ENCODE measurements at places on chromosomes 5 and 9.
A peak's percentile ranks its signal among the peaks of the same experiment; 100 is the strongest.

DNA sequence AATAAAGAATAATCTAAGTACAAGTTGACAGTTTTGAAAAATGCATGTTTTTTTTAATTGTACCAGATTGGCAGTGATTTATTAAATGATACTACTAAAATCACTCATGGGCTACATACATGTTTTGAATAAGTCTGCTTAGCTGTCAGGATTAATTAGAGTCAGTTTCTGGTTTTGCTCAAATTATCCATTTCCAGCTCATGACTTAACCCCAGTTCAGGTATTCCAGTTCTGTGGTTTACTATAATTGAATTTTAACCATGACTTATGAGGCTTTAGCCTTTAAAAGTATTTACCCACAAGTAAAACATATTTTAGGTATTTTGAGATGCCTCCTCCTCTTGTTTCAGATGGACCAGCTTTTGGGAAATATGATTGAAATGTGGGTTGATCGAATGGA, 17.8 kb upstream of the LRRC70 start:
- DNase-seq: no peak

DNA sequence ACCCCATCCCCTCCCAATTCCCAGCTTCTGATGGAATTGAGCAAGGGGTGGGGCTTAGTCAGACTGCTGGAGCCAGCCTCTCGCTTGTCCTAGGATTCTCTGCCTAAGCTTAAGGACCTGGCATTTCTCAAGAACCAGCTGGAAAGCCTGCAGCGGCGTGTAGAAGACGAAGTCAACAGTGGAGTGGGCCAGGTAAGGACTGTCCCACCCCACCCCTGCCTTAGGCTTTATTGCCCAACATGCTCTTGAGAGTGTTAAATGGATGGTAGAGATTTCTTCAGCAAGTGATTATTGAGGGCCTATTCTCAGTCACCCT, 1.1 kb downstream of the SLC35A4 start:
- DNase-seq: no peak

- no peak for DNase-seq
Measured at GRCh38 chr5:65061250-65061973, 292.7 kb downstream of the CWC27 start.

GRCh38 chr5:39355324-39355723, 9.0 kb downstream of the C9 start:
- no peak for DNase-seq

DNA sequence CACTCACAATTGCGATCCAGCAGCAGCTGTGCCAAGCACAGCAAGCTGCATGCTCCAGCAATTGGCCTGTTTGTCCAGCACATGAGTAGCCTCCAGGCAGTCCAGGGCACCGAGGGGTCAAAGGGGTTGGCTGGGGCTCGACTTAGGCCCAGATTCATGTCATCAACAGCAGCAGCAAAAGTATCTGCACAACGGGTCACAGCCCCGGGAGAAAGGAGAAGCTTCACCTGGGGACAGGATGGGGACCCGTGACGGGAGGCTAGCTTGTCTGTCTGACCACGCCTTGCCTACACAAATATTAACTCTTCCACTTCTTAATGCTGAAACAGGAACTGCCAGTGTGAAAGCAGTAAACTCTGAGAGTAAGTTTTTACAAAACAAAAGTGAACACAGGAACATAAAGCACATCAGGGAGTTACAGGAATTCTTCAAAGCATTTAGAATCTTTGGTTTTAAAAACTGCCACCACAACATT, 191.2 kb downstream of the PIK3R1 start:
- no peak for DNase-seq

DNA sequence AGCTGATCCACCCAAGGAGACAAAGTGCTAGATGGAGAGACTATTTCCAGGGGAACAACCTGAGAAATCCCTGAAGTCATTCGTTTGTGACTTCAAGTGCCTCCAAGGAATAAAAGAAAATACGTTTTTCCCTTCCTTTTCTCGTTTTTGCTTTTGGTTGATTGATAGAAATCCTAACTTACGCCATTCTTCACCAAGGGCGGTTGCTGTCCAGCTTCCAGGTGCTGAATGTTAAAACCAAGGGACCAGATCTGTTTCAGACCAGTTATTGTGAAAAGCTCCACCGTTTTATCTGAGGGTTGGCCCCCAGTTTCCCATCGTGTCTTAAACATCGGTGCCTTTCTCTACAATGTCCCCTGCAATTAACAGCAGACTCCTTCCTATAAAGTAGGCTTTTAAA, 600.7 kb upstream of the SGCD start:
- peak; percentile 38 for DNase-seq

DNA sequence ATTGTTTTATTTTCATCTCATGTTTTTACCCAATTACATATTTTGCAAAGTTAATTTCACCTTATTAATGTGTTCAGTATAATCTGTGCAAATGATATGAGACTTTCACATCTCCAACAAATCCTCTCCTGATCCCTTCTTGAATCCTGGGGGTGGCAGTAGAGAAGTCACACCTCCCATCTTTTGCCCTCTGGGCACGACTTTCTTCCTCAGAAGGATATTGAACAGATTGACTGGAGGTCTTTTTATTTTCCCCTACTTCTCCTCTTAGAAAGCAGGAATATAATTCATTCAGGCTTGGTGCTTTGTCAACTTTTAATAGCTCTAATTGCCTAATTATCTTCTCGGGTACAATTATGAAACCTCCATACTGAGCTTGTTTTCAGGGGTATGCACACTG, 1037.1 kb upstream of the NUDT12 start:
- no peak for DNase-seq

- DNase-seq: peak; percentile 47
Measured at GRCh38 chr5:1414311-1415058, 30.8 kb downstream of the SLC6A3 start.

- DNase-seq: no peak
Measured at GRCh38 chr9:4510546-4511322, 20.5 kb downstream of the SLC1A1 start.

- no peak for DNase-seq
Measured at GRCh38 chr5:8473827-8474568, 605.0 kb downstream of the MTRR start.

DNA sequence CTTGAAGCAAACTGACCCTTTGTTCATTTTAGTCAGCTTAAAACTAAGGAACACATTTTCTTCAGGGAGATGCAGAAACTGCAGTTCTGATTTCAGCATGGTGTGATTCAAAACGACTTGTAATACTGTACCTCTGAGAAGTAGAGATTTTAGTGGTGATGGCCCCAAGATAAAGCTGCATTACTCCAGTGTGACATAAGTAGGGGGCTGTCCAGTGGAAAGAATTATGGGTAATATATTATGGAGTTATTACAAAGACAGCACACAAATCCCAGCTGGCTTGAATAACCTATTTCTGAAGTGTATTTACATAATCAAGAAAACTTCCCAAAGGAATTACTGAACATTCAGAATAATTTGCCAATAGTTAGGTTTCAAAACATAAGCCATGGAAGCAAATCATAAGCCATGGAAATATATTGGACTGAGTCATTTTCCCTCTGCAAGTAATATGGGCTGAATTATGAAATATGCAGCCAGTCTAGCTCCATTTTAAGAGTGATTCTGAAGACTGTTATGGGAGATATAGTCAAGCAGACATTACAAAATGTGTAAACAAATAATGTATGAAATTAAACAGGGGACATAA, 133.7 kb upstream of the FBXL17 start:
- no peak for DNase-seq

DNA sequence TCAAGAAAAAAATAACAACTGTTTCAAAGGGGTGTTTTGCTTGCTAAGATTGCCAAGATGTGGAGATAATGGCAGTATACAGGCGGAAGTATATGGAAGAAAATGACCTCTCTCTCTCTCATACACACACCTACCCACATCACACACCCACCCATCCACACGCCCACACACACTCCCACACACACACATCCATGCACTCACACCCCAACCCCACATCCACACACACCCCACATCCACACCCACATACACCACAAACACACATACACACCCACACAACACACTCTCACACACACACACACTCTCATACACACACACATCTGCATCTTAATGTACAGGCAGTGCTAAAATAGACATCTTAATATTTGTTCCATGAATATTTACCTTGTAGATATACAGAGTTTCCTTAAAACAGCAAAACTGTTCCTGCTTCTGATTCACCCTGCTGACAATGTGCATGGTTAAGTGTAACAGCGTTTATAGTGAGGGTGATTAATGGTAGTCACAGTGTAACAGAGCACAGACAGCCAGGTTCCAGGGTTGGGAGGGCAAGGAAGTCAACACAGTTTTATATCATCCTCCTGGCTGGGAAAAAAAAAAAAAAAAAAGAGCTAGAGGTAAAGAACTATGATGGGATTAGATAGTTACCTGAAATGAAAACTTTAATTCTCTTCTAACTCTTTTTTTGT, 8.3 kb downstream of the BHMT2 start:
- DNase-seq: no peak

GRCh38 chr5:172692981-172693380, 51.9 kb downstream of the NEURL1B start:
- DNase-seq: peak; percentile 5

- DNase-seq: no peak
Measured at GRCh38 chr5:158819095-158819494, 280.6 kb downstream of the EBF1 start.

DNA sequence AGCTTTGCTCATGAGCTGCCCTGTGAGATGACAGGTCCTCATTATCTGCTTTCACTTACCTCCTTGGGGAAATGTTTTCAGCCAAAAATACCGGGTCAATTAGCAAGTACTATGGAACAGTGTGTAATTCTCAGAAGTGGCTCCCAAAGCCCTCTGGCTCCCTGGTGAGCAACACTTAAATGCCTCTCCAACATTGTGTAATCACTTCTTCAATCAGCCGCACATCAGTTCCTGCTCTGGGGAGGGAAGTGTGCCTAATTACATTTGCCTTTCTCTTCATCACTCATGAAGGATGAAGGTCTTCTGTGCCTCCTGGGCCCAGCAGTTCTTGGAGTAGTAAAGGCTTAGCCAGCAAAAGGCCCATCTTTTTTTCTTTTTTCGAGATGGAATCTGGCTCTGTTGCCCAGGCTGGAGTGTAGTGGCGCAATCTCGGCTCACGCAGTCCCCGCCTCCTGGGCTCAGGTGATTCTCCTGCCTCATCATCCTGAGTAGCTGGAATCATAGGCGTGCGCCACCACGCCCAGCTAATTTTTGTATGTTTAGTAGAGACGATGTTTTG, 23.1 kb downstream of the NIM1K start:
- no peak for DNase-seq

GRCh38 chr5:60685700-60686099, 14.3 kb downstream of the DEPDC1B start:
- no peak for DNase-seq

GRCh38 chr5:157295247-157295646, 29.3 kb downstream of the CYFIP2 start:
- no peak for DNase-seq

DNA sequence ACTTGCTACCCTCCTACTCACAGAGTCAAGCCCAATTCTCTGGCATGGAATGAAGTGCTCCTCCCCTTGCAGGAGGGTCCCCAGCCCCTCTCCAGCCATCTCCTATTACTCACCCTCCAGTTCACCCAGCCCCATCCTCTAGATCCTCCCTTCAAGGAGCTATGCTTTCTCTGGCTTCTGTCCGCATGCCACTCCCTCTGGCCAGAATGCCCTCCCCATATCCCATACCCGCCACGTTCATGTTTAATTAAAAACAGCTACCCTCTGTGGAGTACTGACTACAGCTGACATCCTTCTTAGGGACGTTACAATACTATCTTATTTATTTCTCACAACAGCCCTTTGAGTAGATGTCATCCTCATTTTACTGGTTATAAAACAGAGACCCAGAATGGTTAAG, 3.0 kb downstream of the F2R start:
- DNase-seq: no peak

GRCh38 chr5:43874772-43875171, 271.8 kb downstream of the NNT start:
- no peak for DNase-seq

DNA sequence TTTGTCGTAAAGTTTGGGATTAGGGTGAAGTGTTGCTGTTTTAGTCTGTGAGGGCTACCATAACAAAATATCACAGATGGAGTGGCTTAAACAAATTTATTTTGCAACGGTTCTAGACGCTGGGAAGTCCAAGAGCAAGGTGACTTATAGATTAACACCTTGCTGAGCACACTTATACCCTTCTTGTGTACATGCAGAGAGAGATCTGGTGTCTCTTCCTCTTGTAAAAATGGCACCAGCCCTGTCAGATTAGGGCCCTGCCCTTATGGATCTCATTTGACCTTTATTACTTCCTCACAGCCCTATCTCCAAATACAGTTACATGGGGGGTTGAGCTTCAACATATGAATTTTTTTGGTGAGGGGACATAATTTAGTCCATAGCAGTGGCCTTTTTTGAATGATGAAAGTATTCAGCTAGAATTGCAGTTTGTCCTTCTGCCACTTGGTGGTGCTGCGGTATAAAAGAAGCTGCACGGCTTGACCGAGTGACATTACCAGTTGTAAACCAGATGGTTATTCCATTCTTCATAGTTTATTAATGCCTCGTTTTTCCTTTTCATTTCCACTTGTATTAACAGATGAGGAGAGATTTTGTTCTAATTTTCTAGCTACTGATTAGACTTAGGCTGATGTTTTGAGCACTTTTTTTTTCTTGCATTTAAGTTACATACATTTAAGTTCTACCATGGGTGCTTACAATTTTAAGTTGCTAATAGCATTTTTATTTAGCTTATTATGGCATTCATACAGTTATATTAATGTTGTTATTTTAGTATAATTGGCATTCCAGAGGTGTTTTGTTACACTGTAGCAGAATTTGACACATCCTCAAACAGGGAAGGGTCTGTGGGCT, 19.4 kb downstream of the DCP2 start:
- peak; percentile 54 for DNase-seq

GRCh38 chr5:113825176-113825575, 311.7 kb downstream of the YTHDC2 start:
- DNase-seq: no peak

GRCh38 chr5:67897431-67897830, 318.1 kb upstream of the PIK3R1 start:
- no peak for DNase-seq

- no peak for DNase-seq
Measured at GRCh38 chr5:32808783-32809182, 97.7 kb downstream of the NPR3 start.

GRCh38 chr5:113520429-113520828, 6.9 kb downstream of the YTHDC2 start:
- no peak for DNase-seq

- no peak for DNase-seq
Measured at GRCh38 chr5:134491841-134492442, 33.5 kb upstream of the JADE2 start.

GRCh38 chr5:104646416-104646815, 1083.8 kb upstream of the NUDT12 start:
- no peak for DNase-seq

- DNase-seq: no peak
Measured at GRCh38 chr9:110340306-110340705, 2.6 kb upstream of the TXNDC8 start.

DNA sequence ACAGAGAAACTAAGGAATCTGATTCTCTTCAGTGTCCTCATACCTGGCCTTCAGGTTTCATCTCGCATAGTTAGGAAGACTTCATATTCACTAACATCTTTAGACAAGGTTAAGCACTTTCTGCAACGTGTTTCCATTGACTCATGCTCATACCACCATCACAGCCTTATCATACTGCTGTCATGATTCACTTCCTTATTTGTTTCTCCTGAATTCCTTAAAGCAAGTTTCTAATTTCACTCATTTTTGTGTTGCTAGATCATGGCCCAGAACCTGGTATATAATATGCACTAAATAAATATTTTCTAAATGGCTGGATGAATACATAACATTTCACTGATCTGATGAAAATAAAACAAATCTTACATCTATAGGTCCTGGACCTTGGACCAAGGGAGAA, 472.9 kb downstream of the PRELID2 start:
- DNase-seq: peak; percentile 75
